HS-5 (cell line): ENCODE measurements at places on chromosomes 2 and 18.
A peak's percentile ranks its signal among the peaks of the same experiment; 100 is the strongest.

DNA sequence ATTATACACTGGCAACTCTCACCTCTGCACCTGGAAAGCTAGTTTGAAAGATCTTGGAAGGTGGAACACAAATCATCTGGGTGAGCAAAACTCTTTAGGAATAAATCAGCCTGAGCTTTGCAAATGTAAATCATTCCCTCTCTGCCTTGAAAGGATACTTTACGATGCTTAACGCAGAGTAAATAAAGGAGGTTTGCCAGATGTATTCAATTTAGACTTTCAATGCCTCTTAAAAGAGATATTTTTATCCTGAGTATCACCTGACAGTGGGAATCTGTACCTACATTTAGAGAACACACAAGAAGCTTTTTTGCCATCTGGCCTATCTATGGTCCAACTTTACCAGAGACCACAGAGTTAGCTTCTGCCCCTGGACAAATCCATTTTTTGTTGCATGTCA, 983.2 kb upstream of the CDH2 start:
- DNase-seq, result no peak

- DNase-seq, result no peak
Observed at GRCh38 chr2:205692104-205692503, 9.8 kb downstream of the NRP2 start.

GRCh38 chr2:214410128-214410775, 602 bp upstream of the VWC2L start:
- DNase-seq, result no peak

- DNase-seq, result no peak
Observed at GRCh38 chr2:41622301-41622700, 425.5 kb upstream of the PKDCC start.

- DNase-seq, result no peak
Observed at GRCh38 chr2:236146436-236146835, 21.8 kb downstream of the GBX2 start.

GRCh38 chr2:193409951-193410350, 1215.2 kb upstream of the TMEFF2 start:
- no peak for DNase-seq

- DNase-seq, result no peak
Observed at GRCh38 chr2:42169874-42170521, 845 bp downstream of the EML4 start.

DNA sequence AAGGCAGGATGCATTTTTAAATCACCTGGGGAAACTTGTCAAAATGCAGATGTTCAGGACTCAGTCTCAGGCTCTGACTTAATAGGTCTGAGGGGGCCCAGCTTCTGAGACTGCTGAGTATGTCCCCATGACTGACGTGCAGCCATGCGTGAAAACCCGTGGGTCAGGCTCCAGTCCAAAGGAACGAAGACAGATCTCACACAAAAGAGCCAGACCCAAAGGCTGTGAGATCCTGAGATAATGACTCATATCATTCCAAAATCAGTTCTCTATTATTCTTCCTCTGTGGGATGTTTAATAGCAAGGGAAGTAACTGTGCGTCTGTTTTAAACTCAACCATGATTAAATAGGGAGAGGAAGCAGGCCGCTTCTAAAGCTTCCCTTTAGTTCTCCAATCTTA, 107.4 kb upstream of the ACAA2 start:
- no peak for DNase-seq

DNA sequence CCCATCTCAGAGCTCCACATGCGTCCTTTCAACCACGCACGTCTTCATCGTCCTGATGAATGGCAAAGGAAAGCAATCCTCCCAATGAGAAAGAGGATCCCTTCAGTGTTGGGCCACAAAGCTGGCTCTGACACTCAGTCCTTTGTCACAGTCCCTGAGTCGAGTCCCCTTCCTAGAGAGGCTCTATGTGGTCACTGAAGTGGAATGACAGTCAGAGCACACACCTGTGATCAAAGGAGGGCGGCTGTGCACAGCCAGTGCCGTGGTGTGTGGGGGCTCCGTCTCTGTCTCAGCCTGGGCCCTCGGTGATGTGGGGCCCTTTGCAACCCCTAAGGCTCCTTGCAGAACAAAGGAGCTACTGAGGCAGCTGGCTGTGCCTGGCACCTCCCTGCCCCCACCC, 157.3 kb upstream of the APCDD1 start:
- DNase-seq, result no peak

- no peak for DNase-seq
Observed at GRCh38 chr2:201128933-201129505, 13.1 kb downstream of the CFLAR start.

GRCh38 chr2:151796774-151797173, 31.4 kb downstream of the ARL5A start:
- DNase-seq, result no peak

DNA sequence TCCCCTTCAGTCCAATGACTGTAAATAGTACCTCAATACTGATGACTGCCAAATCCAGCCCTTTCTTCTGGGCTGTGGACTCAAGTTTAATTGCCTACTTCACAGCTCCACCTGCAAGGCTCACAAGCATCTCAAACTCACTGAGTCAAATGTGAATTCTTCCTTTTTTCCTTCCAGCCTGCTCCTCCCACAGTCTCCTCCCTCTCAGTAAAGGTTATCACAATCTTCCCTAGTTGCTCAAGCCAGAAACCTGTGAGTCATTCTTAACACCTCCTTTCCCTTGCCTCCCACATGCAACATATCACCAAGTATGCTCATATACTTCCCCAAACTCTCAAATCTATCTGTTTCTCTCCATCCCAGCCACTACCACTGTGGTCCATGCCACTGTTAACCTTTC, 3.7 kb upstream of the MFSD6 start:
- peak; percentile 28 for DNase-seq
